DND-41 (cell line): ENCODE measurements at places on chromosomes 16 and 17.

- H3K27me3 ChIP-seq: no peaks in the 10 kb centered on the region
- peaks cover 6% of the 10 kb centered on the region; the same call in 1 of the 2 replicates for H3K36me3 ChIP-seq
Observed at GRCh38 chr17:41824086-41824485, 11.3 kb downstream of the FKBP10 start.

DNA sequence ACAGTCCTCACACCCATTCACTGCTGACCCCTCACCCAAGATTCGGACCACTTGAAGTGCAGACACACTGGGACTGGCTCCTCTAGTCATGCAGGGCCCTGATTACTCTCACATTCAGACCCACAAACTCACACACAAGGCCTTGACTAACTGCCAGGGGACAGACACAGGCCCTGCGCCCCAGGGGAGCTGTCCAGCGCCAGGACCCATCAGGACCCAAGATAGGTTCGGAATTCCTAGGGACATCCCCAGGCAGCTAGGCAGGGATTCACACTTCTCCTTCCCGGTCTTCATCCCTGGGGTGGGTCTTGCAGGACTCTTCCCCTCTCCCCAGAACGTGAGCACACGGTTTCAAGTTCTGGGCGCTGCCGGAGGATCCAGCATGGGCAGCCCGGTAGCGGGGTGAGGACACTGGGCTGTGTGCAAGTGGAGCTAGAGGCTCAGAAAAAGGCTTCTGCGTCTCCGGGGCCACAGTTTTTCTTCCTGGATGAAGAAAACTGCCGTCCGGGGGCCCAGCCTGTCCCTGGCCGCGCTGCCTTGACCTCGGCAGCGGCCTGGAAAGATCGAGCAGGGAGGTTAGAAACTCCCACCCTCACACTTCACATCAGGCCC lies 1.6 kb downstream of the SEZ6 start:
- H3K4me1 ChIP-seq: no peaks in the 10 kb centered on the region
- no peak overlapping the region for H3K27ac ChIP-seq
- peak; percentile 15 for DNase-seq
- H3K4me3 ChIP-seq: no peak overlapping the region
- no peaks in the 10 kb centered on the region for H3K36me3 ChIP-seq

DNA sequence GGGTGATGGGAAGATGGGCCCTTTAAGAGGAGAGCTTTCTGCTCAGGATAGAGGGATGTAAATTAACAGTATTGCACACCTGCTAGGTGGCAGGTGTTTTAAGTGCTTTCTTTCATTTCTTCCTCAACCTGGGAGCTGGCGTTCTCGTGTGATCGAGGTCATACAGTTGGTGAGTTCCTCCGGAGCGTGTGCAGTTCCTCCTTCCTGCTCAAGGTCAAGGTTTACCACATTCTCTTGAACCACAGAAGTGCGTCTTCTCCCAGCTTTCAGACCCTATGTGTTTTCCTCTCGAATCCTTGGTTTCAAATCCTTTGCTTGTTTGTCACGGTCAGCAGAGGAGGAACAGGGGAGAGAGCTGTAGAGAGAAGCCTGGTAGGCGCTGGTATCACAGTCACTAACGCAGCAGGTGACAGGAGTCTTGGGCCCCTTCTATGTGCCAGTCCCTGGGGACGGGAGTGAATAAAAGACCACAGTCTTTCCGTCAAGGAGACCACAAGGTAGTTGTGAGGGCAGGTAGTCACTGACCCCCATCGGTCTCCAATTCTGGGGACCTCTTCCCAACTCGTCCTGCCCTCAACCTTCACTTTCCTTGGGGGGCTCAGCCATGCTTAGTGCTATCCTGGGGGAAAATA lies 791 bp downstream of the DNAI2 start:
- H3K36me3 ChIP-seq: no peaks in the 10 kb centered on the region
- H3K4me1 ChIP-seq: no peaks in the 10 kb centered on the region
- H3K27me3 ChIP-seq: peaks cover 16% of the 10 kb centered on the region
- no peak overlapping the region for H3K27ac ChIP-seq

DNA sequence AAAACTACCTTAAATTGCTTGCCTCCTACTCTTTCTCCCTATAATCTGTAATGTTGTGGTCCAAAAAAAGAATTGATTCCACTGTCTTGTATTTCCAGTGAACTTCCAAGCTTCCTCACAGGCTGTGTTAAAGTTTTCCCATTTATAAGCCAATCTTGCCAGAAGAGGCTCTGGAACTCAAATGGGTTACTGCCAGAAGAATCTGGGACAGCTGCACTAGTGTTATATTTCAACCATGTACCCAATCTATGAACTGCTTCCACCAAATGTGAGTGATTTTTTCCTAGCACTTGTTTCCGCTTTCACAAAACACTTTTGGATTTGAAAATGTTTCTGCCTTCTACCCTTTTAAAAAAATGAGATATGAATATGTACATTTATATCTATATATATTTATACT lies 1.8 kb downstream of the CCDC43 start:
- no peak for DNase-seq
- H3K4me1 ChIP-seq: peaks cover 29% of the 10 kb centered on the region
- no peaks in the 10 kb centered on the region for H3K27me3 ChIP-seq

- no peaks in the 10 kb centered on the region for H3K27me3 ChIP-seq
- H3K4me1 ChIP-seq: peaks cover 31% of the 10 kb centered on the region
- no peak for DNase-seq
- no peak overlapping the region for H3K27ac ChIP-seq
Observed at GRCh38 chr16:88697831-88698615, 8.2 kb downstream of the RNF166 start.

DNA sequence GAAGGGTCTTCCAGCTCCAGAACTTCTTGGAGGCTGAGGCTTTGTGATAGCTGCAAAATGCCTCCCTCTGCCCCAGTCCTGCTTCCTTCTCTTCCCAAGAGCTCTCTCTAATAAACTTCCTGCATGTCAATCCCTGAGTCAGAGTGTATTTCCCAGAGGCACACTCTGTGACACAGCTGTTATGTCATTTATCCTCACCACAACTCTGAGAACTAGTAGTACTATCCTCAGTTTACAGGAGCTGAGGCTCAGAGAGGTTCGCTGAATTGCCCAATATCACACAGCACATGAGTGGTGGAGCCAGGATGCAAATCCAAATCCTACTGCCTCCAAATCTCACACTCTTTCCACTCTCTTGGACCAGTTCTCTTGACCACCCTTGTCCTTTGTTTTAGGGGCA lies 20.0 kb downstream of the UNC45B start:
- peaks cover 5% of the 10 kb centered on the region; the same call in 1 of the 2 replicates for H3K4me1 ChIP-seq
- no peaks in the 10 kb centered on the region for H3K36me3 ChIP-seq
- H3K27ac ChIP-seq: no peak overlapping the region
- no peaks in the 10 kb centered on the region for H3K27me3 ChIP-seq
- H3K4me3 ChIP-seq: no peak overlapping the region
- DNase-seq: no peak

GRCh38 chr16:3188925-3189825 lies 1.2 kb downstream of the OR1F1 start:
- H3K27me3 ChIP-seq: no peaks in the 10 kb centered on the region
- H3K4me1 ChIP-seq: no peaks in the 10 kb centered on the region

DNA sequence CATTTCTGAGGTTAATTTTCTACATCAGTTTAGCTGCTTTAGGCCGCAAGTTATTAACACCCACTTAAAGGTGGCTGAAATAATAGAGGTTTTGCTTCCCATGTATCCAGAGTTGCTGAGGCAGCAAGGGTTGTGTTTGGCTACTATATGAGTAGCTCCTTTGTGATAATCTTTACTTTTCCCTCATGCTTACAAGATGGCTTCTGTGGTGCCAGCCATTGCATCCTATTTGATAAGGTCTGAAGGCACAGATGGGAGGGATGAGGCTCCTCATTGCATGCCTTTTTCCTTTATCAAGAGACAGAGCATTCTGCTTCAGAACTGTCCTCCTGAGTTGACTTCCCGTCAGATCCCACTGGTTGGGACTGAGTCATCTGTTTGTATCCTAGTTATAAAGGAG lies 340.2 kb downstream of the WWOX start:
- DNase-seq: no peak
- no peaks in the 10 kb centered on the region for H3K4me1 ChIP-seq
- no peak overlapping the region for H3K4me3 ChIP-seq

DNA sequence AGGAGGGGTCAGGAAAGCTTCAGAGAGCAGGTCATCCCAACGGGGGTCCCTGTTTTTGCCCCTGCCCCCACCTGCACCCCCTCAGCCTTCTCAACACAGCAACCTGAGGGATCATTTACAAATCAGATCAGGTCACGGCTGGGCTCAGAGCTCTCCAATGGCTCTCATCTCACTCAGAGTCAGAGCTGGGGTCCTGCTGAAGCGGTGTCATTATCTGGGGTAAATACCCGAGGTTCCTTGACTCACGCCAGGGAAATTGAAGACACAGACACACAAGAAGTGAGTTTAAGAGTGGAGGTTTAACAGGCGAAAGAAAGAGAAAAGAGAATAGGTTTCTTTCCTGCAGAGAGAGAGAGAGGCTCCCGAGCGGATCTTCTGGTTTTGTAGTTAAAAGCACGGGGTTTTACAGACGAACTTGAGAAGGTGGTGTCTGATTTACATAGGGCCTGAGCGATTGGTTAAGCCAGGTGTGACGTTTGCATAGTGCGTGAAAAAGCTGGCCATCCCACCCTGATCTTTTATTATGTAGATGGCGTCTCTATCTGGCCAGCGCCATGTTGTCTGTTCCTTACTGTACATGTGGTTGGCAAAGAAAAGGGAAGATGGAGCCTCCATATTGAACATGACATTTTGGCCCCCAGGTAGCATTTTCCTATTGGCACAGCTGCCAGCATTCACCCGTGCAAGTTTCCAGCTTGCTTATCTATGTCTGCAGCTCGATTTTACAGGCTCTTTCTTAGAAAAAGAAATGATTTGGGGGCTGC lies 51.4 kb downstream of the WSB1 start:
- no peaks in the 10 kb centered on the region for H3K4me1 ChIP-seq
- H3K4me3 ChIP-seq: no peak overlapping the region
- no peak for DNase-seq
- no peak overlapping the region for H3K27ac ChIP-seq
- H3K27me3 ChIP-seq: no peaks in the 10 kb centered on the region

- H3K36me3 ChIP-seq: no peaks in the 10 kb centered on the region
- peaks cover 68% of the 10 kb centered on the region for H3K4me1 ChIP-seq
- H3K27me3 ChIP-seq: no peaks in the 10 kb centered on the region
Observed at GRCh38 chr16:89604764-89605163, 8.7 kb upstream of the DPEP1 start.

GRCh38 chr17:5820721-5821456 lies 236.6 kb upstream of the NLRP1 start:
- DNase-seq: no peak
- H3K27ac ChIP-seq: no peak overlapping the region
- H3K4me1 ChIP-seq: no peaks in the 10 kb centered on the region
- no peak overlapping the region for H3K4me3 ChIP-seq
- H3K36me3 ChIP-seq: no peaks in the 10 kb centered on the region

- no peak overlapping the region for H3K27ac ChIP-seq
- no peaks in the 10 kb centered on the region for H3K27me3 ChIP-seq
- DNase-seq: peak; percentile 54
- H3K4me3 ChIP-seq: no peak overlapping the region
- H3K36me3 ChIP-seq: no peaks in the 10 kb centered on the region
Observed at GRCh38 chr16:6643080-6643686, 689.5 kb upstream of the RBFOX1 start.

GRCh38 chr16:88995746-88996535 lies 18.9 kb upstream of the CBFA2T3 start:
- no peaks in the 10 kb centered on the region for H3K27me3 ChIP-seq
- no peaks in the 10 kb centered on the region for H3K36me3 ChIP-seq
- H3K4me1 ChIP-seq: peaks cover 19% of the 10 kb centered on the region
- no peak overlapping the region for H3K27ac ChIP-seq
- no peak overlapping the region for H3K4me3 ChIP-seq
- DNase-seq: no peak

DNA sequence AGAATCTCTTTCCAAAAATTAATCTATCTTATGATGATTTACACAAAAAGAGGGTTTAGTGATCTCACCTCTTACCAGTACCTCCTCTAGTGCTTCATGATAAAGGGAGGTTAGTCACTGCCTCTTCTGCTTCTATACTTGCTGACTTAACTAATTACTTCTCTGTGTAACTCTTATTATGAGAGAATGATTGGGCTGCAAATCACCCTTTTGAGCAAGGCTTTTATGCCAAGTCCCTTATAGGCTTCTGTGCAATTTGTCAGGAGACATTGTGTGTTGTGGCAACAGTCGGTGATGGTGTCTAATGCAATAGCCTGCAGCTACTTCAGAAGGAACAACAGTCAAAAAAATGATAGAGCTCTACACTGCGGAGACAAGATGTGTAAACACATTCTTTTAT lies 1568.1 kb upstream of the GOT2 start:
- no peak overlapping the region for H3K4me3 ChIP-seq
- no peaks in the 10 kb centered on the region for H3K4me1 ChIP-seq
- H3K36me3 ChIP-seq: no peaks in the 10 kb centered on the region

GRCh38 chr17:43353393-43353792 lies 45.4 kb upstream of the ARL4D start:
- no peaks in the 10 kb centered on the region for H3K36me3 ChIP-seq
- peaks cover 27% of the 10 kb centered on the region for H3K4me1 ChIP-seq
- DNase-seq: no peak
- peak overlapping the region; percentile 61 for H3K27ac ChIP-seq

DNA sequence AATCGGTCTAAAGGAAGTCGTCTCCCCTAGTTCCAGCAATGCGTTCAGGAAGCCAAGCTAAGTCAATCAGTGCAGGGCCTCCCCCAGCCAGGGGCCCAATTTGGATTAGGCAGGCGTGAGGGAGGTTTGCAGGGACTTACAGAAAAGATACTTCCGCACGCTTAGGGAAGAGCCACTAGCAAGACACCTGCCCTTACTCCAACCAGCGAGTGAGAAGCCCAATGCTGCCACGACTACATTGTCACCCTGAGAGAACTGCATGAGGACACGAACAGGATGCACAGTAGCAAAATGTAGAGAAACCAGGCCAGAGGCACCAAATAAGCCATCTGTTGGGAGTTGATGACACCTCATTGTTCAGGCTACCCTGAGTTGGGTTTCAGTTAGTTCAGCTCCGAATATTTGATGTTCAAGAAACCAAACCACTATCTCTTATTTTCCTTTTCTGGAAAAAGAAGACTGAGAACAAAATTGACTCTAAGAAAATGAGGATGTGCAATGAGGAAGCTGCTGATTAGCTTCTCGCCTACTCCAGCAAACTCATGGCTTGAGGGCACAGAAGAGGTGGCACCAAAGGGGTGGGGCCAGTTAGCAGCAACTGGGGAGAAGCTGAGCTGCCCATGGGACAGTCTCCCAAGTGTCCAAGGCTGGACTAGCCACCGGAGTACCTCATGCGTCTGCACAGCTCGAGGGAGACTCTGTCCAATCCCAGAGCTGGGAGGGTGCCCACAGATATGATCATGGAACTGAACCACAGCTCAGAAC lies 29.3 kb downstream of the TK2 start:
- H3K4me1 ChIP-seq: peaks cover 77% of the 10 kb centered on the region
- no peaks in the 10 kb centered on the region for H3K27me3 ChIP-seq
- H3K36me3 ChIP-seq: peaks cover 11% of the 10 kb centered on the region; the same call in 1 of the 2 replicates
